Right cardiac atrium (tissue), 5 donors: ENCODE measurements at places on chromosomes 12 and 14. TPM values are rescaled to one million over a fixed set of nuclear protein-coding genes. Genes with fewer than 3 reads are reported as not detected.

Gene DIO3
- total RNA-seq: 0.17 TPM

Gene KCNMB4
- total RNA-seq: 3.0 TPM

Gene RND1
- total RNA-seq: 0.41 TPM

Gene APOF
- not detected for total RNA-seq

Gene ZFHX2
- total RNA-seq: 1.0 TPM

Gene CLEC2A
- not detected for total RNA-seq

Gene PRKD1
- 6.3 TPM for total RNA-seq

Gene FOXG1
- total RNA-seq: not detected

Gene WNT1
- not detected for total RNA-seq

Gene TMEM132D
- total RNA-seq: not detected

GRCh38 chr12:25557830-25558436, 4.8 kb upstream of the LMNTD1 start:
- no peak for DNase-seq

DNA sequence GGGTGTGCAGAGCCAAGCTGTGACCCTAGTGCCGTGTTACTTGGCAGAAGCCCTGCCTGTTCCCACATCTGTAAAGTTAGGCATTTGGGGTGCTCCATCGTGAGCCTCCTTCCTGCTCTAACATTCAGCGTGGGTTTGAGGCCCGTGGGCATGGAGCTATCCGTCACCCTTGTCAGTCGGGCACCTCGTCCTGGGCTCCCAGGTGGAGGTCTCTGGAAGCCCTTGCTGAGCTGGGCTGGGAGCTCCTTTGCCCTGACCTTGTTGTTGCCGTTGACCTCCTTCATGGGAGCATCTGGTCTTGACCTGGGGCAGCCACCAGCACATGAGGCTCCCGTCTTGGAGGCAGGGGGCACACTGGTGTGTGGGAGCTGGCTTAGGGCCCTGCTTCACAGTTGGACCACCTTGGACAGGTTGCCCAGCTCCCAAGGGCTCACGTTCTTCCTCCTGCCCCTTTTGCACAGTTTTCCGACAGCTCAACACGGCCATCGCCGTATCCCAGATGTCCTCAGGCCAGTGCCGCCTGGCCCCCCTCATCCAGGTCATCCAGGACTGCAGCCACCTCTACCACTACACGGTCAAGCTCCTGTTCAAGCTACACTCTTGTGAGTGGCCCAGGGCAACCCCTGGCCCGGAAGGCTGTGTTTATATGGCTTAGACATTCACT, 18.5 kb downstream of the HIP1R start:
- peak; percentile 46 for DNase-seq

DNA sequence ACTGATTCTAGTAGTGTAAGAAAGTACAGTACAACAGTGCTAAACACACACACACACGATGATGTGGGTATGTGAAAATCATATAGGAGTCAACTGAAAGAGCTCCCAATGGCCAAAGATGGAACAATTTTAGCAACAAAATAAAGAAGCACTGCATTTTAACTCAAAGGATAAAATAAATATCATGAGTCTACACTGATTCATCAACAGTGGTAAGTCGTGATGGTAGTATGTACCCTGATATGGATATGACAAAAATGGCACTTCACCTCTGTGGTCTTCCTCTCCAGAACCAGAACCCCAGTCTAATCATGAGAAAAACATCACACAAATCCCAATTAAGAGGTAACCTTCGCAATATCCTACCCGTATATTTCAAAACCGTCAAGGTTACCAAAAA, 41.4 kb upstream of the TBPL2 start:
- no peak for DNase-seq

DNA sequence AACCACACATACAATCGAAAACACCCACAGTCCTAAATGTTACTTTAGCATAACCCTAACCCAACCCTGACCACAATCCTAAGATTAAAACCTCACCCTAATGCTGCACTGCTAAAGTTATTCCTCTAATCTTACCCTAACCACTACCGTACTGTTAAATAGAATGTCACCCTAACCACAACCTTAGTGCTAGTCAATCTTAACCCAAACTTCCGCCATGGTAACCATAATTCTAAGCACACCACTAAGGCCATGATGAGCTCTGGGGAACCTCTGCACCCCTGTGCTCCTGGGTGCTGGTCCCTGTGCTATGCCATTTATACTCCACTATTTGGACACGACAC, 38.0 kb downstream of the LTBP2 start:
- no peak for DNase-seq

DNA sequence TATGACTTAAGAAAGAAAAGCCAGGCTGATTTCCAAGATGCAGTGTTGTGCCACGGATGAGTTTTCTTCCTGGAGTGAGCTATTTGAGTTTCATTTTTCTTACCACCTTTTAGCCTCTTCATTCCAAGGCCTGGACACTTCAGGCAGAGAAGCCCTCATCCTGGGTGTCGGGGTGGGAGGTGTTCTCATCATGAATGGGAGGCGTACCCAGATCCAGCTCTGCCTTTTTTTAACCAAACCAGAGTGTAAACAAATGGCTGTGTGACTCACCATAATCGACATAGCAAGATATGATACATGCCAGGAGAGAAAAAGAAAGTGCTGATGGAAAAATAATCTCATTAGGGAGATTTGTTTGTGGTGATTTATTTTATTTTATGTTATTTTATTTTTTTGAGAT, 79.9 kb downstream of the ARF6 start:
- no peak for DNase-seq

GRCh38 chr14:105857826-105858675, 331.7 kb downstream of the TMEM121 start:
- peak; percentile 44 for DNase-seq

- no peak for DNase-seq
Observed at GRCh38 chr14:98748966-98749365, 523.0 kb downstream of the BCL11B start.

GRCh38 chr12:12759234-12759915, 26.1 kb upstream of the APOLD1 start:
- no peak for DNase-seq

- no peak for DNase-seq
Observed at GRCh38 chr14:31230573-31230958, 23.0 kb upstream of the HECTD1 start.

- DNase-seq: no peak
Observed at GRCh38 chr12:93273834-93274564, 103.7 kb upstream of the NUDT4 start.

DNA sequence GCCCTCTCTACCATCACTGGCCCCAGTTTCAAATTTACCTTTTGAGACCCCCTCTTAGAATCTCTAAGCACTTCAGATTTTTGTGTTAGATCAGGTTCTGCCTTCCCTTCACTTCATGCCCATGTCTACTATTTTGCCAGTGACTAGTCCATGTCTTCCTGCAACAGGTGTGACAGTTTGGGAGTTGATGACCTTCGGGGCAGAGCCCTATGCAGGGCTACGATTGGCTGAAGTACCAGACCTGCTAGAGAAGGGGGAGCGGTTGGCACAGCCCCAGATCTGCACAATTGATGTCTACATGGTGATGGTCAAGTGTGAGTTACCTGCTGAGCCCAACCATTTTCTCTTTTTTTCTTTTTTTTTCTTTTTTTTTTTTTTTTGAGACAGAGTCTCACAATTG, 5.8 kb upstream of the PA2G4 start:
- DNase-seq: no peak

- no peak for DNase-seq
Observed at GRCh38 chr14:84084056-84084630, 1445.8 kb upstream of the FLRT2 start.

GRCh38 chr12:94073441-94074051, 74.8 kb upstream of the PLXNC1 start:
- no peak for DNase-seq

DNA sequence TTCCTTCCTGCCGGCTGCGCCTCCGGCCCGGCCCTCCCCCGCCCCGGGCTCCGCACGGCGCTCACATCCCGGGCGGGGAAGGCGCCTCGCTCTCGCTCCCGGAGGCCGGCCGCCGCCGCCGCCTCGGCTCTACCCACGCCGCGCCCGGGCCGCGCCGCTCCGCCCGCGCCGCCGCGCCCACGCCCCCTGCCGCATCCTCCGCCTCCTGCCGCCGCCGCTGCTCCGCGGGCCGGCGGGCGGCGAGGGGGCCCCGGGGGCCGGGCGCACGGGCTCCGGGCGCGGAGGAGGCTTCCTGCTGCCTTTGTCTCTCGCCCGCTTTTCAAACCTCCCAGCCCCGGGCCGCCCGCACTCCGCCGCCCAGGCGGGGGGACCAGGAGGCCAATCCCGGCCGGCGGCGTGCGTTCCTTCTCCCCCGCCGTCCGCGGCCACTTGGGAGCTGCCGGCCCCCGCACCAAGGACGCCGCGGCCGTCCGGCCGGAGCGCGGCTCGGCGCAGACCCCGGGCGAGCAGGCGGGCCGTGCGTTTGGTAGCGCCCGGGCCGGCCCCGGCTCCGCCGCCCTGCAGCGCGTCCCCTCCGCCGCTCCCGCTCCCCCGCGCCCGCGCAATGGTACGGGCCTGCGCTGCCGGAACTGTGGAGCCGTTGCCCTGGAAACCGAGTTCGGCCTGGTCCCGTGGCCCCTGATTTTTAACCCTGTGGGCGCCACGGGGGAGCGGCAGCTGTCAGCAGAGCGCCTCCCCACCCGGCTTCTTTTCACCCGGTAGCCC, at the start of gene FBXL14:
TSS of gene FBXL14 (minus strand) at position 321 of the 765 bp plus-strand sequence. CDS start 515 bp downstream, outside the sequence.
- peak; percentile 92 for DNase-seq

DNA sequence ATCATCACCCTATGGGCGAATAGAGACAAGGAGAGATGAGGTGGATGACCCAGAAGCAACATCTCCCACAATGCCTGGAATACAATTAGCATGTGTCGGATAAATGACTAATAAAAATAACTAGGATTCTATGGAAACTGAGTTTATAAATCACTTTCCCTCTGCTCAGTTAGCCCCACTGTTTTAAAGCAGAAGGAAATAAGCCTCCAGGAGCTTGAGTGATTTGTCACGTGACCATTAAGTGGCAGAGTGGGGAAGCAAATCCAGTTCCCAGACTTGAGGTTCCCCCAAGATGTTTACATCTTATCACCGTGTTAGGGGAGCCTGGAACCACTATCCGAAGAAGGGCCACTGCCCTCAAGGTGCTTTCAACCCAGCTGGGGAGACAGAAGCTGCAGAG, 136.5 kb upstream of the CCND2 start:
- no peak for DNase-seq
